ENCODE measurements at places on chromosomes 1 and 21.

DNA sequence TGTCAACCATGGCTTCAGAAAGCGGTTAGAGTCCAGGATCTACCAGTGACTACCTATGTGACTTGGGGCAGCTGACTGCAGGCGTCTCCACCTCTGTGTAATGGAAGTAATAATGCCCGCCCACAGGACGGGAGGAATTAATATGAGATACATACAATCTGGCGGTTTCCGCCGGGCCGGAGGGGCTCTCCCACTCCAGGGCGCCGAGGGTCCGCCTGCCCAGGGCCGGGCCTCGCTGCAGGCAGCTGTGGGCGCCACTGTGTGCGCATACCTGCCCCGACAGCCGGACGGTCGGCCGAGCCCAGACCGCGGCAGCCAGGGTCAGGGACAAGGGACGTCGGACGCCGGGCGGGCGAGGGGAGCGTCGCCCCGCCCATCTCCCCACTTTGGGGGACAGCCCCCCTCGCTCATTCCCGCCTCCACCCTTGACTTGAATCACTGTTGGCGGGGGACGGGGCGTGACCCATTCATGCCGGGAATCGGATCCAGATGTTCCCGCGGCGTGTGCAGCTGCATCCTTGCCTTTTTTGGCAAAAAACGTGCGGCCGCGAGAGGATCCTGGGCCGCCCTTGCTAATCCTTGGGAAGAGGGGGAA is 6.0 kb upstream of the SF3A3 start:
- DNase-seq, result peak; percentile 84

DNA sequence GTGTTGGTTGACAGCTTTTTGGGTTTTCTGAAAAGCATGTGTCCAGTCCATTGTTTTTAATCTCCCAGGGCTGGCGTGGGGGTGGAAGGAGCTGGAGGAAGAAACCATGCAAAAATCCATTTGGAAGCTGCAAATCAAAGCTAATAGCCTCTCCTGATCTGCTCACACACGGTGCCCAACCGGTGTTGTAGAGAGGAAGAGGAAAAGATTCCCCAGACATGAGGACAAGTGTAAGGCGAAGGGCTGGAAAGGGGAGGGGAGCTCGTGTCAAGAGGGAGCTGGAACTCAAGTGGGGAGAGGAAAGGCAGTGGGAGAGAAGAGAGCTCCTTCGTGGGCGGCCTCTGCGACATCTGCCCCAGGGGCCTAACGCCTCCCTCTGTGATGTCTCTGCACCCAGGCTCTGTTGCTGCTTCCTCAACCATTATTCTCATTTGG is 112.3 kb upstream of the IRF2BP2 start:
- DNase-seq, result peak; percentile 78

- no peak for DNase-seq
These were observed 4.0 kb downstream of the CDKN2C start for GRCh38 chr1:50973875-50974617.

- no peak for DNase-seq
These were observed 20.3 kb upstream of the SH3BGRL3 start for GRCh38 chr1:26259578-26259977.

DNA sequence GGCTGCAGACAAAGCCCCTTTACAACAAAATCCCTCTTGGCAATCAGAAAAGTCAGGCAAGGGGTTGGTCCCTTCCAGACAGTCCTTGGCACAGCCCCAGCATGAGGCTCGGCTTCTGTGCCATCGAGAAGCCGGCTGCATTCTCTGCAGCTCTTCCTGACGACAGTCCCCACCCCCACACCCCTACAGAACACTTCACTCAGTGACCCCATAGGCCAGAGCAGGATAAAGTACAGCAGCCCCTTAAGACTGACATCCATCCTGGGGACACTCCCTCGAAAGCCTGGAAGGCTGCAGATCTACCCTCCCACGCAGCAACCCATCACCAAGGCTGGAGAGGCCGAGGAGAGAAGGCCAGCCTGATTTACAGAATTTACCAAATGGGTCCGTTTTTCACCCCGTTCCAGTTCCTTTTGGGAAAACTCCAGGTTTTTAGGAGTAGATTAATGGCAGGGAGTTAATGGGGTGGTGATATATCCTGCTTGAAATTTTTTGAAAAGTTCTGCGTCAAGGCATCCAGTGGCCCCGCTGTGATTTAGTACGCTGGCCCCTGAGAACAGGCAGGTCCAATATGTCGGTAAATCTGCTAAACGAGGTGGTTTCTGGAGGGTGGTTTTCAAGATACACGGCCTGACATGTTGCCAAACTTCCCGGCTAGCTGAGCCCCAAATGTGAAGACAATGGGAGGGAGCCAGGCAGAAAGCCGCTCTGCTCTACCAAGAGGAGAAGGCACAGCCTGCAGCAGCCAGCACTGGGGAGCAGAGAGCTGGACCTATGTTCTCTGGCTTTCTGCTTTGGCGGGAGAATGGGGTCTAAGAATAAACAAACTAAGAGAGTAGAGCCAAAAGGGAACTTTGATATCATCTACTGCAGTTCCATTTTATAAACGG is 81.7 kb downstream of the SSBP3 start:
- DNase-seq, result no peak

DNA sequence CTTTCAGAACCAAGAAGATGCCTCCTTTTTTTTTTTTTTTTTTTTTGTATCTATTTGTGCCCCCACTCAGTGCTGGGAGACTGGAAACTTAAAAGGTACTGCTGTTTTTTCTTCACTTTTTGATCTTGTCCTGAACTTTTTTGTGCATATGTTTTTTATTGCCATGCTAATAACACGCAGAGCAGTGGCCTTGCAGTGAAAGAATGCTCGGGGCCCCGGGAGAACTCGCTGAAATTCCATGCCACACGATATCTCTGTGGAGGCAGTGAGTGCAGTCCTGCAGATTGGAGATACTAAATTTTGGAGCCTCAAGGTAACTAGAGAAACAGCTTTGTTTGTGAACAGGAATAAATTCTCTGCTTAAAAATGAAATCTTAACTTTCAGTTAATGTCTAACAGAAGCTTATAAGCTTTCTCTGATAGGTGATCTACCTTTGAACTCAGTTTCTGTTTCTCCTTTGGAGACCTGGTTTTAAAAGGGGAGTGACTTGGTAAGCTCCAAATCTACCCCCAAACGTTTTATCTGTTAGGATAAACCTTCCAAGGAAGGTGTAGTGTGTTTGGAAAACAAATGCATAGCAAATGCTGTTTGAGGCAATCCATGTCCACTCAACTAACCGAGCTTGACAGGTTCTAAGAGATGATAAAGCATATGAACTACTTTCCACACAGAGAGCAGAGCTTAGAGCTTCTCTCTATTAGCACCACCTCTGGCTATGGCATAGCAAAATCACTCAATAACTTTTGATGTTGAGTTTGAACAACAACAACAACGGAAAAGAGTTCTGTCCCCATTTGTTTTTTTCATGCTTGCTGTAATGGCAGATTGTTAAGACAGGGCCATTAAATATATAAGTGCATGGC is 113.7 kb upstream of the PLXNA2 start:
- DNase-seq, result no peak

DNA sequence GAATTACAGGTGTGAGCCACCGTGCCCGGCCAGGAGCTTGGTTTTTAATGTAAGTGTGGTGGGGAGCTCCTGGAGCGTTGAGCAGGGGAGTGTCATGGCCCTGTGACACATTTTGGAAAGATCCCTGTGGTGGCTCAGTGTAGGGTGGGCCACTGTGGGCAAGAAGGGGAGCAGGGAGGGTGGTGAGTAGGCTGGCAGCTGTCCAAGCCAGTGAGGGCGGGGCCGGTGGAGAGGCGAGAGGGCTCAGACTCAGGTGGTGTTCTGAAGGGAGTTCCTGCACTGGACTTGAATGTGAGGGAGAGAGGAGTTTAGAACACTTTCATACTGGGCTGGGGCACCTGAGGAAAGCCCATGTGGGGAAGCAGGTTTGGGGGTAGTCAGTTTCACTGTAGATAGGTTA is 3.1 kb upstream of the EVA1B start:
- no peak for DNase-seq

DNA sequence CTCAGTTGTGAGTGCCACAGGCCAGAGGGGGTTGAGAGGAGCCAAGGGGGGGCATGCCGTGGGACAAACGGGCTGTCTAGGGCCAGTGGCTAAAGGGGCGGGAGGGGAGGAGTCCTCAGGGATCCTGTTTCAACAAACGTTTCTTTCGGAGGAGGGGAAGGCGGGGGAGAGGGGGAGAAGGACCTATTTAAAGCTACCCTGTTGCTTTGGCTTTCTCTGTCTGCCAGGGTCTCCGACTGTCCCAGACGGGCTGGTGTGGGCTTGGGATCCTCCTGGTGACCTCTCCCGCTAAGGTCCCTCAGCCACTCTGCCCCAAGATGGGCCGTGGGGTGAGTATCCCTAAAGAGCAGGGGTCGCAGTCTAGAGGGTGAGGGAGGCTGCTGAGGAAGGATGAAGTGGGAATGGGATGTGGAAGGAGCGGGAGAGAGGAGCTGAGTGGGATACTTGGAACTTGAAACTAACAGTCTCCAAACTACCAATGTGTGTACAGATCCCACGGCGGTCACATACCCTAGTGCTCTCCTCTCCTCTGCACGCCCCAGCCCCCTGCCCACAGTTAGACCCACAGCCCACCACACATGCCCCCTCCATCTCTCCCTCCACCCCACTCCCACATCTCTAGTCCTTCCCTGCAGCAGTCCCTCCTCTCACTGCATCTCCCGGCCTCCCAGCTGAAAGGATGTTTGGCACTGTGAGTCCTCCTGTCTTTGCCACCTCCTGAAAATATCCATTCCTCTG is at the start of gene ATP1A2:
TSS of gene ATP1A2 (plus strand) at position 215 of the 738 bp plus-strand sequence. CDS start at position 318, 103 bp downstream.
- DNase-seq, result no peak

DNA sequence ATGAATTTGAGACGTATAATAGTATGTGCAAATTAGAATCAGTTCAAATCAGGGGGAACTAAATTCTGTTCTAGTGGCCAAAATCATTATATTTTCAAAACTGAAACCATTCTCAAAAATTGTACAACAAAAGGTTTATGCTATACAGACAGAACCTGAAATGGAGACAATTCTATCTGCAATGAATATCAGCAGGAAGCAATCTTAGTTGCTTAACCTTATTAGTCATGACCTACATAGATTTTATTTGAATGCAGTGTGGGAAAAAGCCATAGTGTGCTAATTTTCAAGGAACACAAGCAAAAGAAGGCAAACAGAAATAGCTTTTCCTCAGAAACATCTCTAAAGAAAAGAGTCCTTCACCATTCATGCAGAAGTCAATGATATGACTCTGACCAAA is 6.5 kb downstream of the AK5 start:
- DNase-seq, result no peak

DNA sequence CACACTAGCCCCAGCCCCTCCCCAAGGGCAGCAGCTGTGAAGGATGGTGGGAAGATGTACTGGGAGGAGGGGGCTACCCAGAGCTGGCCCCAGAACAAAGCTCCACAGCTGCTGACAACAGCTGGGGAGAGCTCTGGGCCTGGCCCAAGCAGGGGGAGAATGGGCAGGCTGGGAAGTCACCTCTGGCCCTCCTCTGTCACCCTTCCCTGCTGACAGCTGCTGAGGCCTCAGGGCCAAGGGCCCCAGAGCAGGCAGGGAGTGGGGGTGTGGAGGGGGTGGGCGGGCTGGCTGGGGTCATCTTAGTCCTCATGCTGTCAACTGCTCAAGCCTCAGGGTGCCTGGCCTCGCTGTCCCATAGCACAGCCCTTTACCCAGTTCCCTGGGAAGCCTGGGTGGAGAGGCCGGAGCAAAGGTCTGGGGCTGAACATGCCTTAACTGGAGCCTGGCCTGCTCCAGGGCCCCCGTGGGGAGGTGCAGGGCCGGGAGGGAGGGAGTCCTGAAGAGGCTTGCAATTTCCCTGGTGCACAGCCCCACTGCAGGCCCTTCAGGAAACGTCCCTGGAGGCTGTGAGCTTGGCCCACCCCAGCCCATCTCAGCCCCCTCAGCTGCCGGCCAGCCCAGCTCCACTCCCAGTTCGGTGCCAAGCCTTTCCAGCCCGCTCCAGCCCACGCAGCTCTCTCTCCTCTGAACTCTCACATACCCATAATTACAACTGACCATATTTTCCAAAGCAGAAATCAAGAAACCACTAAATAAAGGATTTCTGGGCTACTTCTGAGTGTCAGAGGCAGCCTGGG is 25.7 kb downstream of the HSPG2 start:
- peak; percentile 79 for DNase-seq

DNA sequence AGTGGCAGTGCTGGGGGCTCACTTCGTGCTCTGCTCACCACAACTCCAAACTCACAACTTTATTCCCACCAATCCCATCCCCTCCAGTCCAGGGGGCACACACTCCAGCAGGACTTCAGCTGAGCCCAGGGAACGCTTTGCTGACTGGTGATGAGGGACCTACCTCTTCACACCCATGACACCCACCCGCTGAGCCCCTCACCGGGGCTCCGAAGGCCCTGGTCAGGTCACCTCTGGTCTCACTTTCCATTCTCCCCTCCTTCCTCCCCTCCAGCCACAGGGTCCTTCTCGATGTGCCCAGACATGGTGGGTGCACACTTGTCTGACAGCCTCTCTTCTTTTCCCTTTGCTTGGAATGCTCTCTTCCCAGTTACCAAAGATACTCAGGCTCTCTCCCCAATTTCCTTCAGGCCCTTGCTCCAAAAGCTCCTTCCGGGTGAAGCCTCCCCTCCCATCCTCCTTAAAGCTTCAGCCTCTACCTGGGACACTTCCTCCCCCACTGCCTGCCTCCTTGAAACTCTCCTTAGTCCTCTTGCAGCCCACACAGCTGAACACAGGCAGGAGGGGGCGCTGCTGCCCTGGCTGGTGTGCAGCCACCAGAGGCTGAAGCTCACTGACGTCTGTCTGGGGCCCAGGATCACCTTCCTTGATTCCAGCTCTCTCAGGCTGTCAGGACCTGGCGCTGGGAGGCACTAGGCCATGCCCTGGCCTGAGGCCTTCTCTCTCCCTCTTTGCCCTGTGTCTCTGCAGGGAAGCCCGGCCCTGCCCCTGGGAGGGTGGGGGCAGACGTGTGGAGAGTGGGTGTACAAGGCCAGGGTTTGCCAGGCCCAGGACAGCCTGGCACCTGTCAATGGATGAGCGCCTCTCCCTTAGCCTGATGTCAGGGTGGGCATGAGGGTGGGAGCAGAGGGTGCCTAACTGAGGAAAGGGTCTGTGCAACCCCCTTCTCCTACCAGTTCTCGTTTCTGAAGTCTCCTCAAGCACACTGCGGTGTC is 1.6 kb downstream of the KCNE1 start:
- peak; percentile 83 for DNase-seq

GRCh38 chr21:32360401-32360975 is 32.3 kb downstream of the URB1 start:
- DNase-seq, result no peak

- no peak for DNase-seq
These were observed 19.0 kb upstream of the MFN2 start for GRCh38 chr1:11961230-11961629.

DNA sequence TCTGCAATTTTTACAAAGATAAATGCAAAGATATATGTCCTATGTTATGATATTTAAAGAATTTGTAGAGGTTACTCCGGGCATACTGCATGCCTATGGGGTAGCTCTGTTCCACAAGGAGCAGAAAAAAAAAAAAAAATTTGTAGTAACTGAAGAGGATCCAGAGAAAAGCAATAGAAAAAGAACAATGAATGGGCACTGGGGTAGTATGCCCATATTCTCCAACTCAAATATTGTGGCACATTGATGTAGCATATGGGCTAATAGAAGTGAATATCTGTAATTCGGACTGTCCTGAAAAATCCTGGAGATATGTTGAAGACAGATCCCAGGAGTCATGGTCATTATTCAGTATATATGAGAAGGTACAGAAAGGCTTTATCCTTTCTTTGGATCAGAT is 1.1 kb upstream of the AKIRIN1 start:
- DNase-seq, result no peak
